ENCODE measurements at places on chromosomes 5 and 9.

DNA sequence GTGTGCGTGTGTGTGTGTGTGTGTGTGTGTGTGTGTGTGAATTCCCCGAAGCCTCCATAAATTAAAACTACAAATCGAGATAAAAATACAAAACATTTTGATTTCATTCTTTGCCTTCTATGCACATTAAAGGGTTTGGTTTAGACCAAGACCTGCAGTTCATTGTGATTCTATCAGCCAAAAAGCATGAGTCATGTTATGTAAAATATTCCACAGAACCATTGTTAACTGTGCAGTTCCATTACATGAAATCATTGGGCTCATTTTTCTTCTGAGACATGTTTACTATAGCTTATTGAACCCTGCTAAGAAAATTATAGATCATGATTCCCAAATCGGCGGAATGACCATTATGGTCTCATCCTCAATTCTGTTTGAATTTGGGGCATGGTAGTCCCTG lies 11.7 kb downstream of the CAVIN4 start:
- DNase-seq = no peak

- no peak for DNase-seq
Observed at GRCh38 chr5:66742083-66742895, 146.1 kb downstream of the MAST4 start.

- no peak for DNase-seq
Observed at GRCh38 chr5:54230936-54231685, 79.3 kb downstream of the ARL15 start.

DNA sequence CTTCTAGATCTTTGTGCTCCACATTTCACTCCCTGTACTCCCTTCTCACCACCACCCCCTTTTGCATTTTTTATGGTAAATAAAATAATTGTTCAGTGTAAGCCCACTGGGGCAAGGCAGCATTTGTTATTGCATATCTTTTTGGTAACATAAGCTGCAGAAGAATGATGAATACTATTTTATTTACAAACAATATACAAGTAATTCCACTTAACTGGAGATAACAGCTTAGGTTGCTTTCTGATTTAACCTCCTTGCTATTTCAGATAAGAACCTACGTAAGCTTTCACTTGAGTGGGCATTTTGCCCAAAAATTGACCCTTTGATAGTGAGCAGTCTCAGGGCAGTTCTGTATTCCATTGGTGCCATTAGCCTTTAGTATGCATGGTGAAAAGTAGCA lies 417.9 kb downstream of the SH3GL2 start:
- no peak for DNase-seq

GRCh38 chr5:528629-529511 lies 4.6 kb upstream of the SLC9A3 start:
- DNase-seq = no peak

DNA sequence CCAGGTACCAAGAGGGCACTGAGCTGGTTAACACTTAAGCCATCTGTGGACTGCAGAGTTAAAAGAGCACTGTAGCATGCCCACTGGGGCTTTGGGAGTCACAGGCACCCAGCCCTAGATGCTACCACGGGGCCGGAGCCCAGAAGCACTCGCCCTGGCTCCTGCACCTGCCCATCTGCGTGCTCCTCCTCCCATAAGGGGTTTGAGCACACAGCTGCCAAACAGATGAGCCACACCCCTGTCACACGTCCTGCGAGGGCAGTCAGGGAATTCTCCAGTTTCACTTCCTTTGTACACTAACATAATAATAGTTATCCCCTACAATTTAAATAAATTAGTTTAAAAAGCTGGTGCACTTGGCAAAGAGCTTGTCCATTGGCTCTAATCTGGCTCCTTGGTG lies 4.5 kb upstream of the PCA3 start:
- no peak for DNase-seq

- no peak for DNase-seq
Observed at GRCh38 chr5:150293091-150293941, 3.7 kb upstream of the CAMK2A start.

- no peak for DNase-seq
Observed at GRCh38 chr9:114386361-114386885, 1.4 kb downstream of the AKNA start.

- DNase-seq = no peak
Observed at GRCh38 chr5:173850659-173851058, 37.5 kb upstream of the CPEB4 start.

- DNase-seq = no peak
Observed at GRCh38 chr9:72726947-72727346, 205.5 kb downstream of the TMC1 start.

DNA sequence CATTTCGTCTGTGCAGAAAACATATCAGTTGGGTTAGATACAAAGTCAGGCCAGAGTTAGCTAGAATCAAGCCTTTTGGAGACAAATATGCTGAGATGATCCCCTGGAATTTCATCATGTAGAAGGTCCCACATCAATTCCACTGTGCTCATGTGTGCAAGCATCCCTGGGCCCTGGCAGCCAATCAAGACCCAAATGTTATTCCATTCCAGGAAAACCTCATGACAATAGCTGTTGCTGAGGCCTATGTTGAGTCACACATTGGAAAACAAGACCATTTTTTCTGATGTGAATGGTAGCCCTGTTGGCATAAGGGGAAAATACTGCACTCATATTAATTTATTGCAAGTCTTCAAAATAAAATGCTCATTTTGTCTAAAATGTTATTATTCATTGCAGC lies 11.5 kb downstream of the SPOCK1 start:
- no peak for DNase-seq

GRCh38 chr5:16888694-16889124 lies 47.4 kb downstream of the MYO10 start:
- no peak for DNase-seq

GRCh38 chr9:117535434-117535833 lies 120.6 kb upstream of the ASTN2 start:
- DNase-seq = no peak

- DNase-seq = no peak
Observed at GRCh38 chr5:148991566-148991965, 71.3 kb downstream of the SH3TC2 start.

GRCh38 chr9:114038724-114039313 lies 39.3 kb downstream of the AMBP start:
- no peak for DNase-seq

DNA sequence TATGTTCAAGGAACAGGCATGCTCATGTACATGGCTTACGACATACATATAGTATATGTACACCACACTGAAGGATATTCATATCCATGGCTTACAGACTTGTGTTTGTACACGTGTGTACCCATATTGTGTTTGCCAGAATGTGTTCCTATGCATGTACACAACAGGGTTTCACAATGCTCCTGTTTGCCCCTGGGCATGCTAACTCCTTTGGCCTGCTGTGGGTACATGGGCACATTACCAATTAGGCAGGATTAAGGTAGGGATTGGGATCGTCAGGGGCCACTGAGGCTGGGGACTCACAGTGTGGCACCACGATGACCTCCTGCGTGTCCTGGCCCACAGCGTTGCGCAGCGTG lies 26.2 kb downstream of the PDGFRB start:
- DNase-seq = no peak

GRCh38 chr9:3865141-3865772 lies 339.5 kb upstream of the RFX3 start:
- no peak for DNase-seq

GRCh38 chr9:87112656-87113055 lies 165.3 kb upstream of the GAS1 start:
- no peak for DNase-seq

GRCh38 chr5:181237729-181238385 lies 5.8 kb downstream of the RACK1 start:
- DNase-seq = no peak

- DNase-seq = no peak
Observed at GRCh38 chr5:39301406-39301805, 62.9 kb downstream of the C9 start.

DNA sequence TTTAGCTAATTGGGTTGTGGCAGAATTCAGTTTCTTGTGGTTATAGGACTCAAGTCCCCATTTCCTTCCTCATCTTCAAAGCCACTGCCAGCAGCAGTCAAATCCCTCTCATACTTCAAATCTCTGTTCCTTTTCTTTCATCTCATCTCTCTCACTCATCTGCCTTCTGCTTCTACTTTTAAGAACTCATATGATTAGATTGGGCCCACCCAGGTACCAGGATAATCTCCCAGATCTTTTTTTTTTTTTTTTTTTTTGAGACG lies 8.0 kb upstream of the REEP5 start:
- no peak for DNase-seq

DNA sequence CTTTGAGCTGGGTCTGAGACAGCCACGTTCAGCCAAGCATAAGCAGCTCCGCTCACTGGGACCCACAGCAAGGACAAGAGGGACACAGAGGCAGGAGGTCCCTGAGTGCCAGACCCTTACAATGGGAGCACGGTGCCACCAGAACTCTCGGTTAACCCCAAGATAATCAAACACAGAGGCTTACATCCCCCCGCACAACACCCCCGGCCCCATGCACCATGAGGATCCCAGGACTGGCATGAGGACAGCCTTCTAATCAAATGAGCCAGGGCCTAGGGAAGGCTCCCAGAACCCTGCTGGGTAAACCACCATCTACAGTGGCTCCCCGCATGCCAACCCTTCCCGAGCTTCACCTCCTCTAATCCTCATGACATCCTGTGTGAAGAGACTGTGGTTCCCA lies 7.4 kb downstream of the GFPT2 start:
- DNase-seq = no peak

DNA sequence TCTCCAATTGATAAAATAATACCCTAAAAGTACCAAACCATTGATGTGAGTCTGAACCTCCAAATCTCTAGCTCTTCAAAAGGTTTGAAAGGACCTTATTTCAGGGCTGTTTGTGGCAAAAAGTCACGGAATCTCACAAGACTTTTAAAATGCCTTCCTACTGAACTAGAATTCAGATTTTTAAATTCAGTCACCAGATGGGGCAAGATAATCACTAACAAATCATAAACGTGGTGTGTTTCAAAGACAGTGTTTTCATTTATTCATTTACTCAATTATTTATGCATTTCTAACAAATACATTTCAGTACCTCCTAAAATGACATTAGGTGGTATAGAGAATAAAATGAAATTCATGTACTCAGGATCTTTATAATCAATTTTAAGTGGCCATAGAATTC lies 68.2 kb upstream of the SMC2 start:
- DNase-seq = no peak

DNA sequence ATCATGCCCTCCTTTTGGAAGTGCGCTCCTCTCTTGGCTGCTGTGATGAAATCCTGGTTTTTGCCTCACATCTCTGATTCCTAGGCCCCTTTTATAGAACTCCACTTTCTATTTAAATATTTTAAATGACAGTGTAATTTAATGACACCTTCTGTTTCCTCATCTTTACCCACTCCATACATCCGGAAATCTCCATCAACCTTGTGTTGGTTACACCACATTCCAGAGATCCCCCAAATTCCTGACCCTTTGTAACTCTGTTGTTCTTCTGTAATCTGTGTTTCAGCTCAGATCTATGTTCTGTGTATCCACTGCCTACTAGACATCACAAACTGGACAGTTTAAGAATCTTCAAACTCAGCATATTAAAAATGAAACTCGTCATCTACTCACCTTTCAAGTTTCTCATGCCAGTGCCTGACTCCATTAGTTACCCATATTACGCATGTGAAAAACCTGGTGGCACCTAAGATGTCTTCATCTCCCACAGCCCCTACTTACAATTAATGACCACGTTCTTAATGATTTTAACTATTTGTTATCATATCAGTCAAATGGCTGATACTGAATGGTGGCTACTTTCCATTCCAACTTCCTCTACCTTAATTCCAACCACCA lies 25.1 kb downstream of the PARP8 start:
- no peak for DNase-seq

DNA sequence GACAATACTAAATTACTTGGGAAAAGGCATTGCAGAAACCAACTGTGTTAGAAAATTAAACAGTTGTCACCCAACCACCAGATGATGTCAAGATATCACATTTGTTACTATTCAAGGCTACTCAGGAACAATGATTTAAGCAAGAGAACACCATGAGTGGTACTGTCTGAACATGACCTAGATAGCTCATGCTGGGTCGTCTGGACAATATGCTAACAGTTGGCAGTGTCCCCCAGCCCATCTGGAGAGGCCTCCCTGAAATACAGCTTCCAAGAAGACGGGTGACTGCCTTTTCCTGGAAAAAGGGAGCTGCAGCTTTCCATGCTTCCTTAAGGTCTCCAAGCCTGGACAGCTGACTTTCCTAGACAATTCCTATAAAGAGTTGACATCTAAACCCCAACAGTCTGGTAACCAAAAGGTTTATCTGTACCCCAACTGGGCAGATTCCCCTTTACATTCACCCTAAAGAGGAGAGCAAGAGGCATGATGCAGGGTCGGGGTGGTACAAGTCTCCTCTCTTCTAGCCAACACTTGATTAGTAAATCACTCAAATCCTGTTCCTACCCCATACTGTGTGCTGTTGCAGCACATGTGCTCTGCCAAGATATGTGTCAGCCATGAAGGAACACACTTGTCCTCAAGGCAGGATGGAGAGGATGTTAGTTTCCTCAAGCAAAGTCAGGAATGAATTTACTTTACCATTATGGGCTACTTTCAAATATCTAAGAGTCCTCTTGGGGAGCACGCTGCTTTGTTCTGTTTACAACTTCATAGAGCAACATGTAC lies 433.0 kb downstream of the PDE4D start:
- no peak for DNase-seq

- DNase-seq = no peak
Observed at GRCh38 chr5:29547236-29547865, 1646.1 kb upstream of the CDH6 start.

DNA sequence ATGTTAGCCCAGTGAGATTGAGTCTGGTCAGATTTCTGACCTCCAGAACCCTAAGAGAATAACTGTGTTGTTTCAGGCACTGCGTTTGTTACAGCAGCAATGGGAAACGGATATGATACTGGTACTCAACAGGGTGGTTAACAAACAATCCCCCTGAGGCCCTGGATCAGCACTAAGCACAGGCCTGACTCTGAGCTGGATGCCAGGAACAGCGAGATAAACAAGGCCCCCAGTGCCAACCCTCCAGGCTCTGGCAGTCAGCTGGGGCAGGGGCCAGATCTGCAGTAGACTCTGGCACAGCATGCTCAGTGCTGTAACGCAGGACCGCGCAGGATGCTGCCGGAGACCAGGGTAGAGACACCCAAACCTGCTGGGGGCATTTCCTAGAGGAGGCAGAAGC lies 22.1 kb downstream of the CPLX2 start:
- no peak for DNase-seq

GRCh38 chr9:117926031-117926658 lies 221.9 kb downstream of the TLR4 start:
- DNase-seq = no peak

DNA sequence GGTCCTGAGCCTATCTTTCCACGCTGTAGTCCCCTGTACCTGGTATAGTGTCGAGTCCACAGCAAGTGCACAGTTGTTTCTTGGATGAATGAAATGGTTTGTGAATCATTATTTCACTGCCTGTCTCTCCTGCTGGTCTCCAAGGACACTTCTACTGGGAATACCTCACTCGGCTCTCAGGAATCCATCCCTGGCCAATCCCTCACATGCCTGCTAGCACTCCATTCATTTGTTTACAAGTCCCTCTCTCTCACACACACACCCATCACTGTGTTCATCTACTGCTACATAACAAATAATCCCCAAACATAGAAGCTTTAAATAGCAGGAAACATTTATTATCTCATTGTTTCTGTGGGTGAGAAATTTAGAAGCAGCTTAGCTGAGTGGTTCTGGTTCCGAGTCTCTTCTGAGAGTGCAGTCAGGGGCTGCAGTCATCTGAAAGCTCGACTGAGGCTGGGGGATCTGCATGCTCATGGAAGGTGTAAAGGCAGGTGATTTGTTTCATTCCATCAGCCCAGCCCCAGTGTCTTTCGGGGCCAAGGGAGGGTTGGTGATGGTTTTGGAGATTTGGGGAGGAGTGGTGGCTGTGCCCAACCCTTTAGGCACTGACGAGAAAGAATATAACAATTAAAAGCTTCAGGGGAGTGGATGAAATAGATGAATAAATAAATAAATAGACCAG lies 132.7 kb upstream of the IER5L start:
- peak; percentile 11 for DNase-seq

Data from activated T-cell treated with anti-CD3 and anti-CD28 coated beads, Interleukin-2, amount 50 U/mL, for 24 hours (primary cell).